Thyroid gland (tissue), 4 donors: ENCODE measurements at places on chromosomes 4 and X. TPM values are rescaled to one million over a fixed set of nuclear protein-coding genes. Genes with fewer than 3 reads are reported as not detected.

DNA sequence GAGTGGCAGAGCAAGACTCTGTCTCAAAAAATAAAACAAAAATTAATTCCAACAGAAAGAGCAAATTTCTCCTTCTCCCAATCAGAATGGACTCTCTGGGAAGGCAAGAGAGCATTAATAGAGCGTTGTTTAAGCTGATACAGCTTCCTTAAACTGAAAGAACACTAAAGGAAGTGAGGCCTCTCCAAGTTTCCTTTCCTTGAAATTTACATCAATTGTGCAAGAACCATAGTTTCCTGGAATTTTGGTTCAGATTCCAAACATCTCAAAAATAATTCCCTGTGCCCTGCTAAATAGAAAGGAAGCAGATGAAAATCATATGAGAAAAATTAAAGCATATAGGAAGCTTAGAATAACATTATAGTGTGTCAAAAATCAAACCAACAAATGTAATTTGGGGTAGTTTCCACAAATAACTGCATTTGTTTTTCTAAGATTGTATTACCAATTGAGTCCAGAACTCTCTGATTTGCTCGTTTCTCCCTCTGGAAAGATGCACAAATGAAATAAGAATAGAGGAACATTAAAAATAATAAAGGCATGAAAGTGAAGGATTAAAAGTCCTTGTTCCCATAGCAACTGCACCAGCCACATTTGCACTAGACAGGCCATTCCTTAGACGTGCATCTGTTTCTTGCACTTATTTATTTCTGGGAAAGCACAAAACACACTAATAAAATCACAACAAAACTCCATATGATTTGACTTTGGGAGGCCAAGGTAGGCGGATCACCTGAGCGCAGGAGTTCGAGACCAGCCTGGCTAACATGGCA is 3.7 kb upstream of the FAM241A start:
- no peak for DNase-seq

The PRSS12 gene
- total RNA-seq: 0.67 TPM

GRCh38 chr4:109184491-109184961 is 117.9 kb downstream of the COL25A1 start:
- no peak for DNase-seq

The NEIL3 gene
- total RNA-seq: not detected

The CCKAR gene
- not detected for total RNA-seq

The MAGEA6 gene
- total RNA-seq: not detected

DNA sequence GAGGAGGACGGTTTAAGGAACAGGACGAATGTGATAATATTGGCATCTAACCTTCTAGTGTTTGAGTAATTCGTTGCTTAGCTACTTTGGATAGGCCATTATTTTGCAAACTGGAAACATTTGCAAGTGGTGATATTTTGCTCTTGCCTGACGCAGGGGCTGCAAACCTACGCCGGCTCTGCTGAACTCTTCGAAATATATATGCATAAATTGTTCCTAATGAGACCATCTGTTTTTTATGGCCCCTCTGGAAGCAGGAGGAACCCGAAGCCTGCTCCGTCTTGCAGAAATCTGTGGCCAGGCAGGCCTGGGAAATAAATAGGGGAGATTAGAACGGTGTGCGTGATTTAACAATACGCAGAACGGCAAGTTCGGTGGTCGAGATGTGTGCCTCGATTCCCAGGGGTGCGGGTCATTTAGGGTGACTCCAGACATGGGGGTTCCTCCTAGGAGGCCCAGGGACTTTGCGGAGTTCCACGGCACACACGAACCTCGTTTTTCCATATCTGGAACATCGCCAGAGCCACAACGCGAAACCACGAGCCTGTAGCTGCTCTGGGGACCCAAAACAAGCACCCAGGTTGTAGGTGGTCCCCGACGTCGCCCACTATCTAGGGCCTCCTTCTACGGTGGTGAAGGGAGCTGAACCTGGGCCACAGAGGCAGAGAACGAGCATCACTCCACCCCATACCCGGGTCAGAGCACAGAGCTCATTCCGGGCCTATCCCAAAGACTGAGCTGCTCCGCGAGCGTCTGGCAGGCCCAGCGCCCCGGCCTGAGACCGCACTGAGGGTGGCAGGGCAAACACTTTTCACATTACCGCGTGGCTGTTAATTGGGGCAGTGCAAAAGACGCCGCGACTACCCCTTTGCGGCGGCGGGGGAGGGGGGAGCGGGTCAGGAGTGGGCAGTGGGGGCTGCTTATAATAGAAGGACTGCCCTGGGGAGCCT is 89.7 kb downstream of the BCOR start:
- no peak for DNase-seq

GRCh38 chr4:20251031-20251795 is 492 bp upstream of the SLIT2 start:
- no peak for DNase-seq

The CTSO gene
- total RNA-seq: 35.5 TPM

- no peak for DNase-seq
These were observed 13.8 kb upstream of the FGFBP2 start for GRCh38 chr4:15976456-15977447.

GRCh38 chr4:71526637-71527406 is 188.0 kb downstream of the SLC4A4 start:
- peak; percentile 35 for DNase-seq

DNA sequence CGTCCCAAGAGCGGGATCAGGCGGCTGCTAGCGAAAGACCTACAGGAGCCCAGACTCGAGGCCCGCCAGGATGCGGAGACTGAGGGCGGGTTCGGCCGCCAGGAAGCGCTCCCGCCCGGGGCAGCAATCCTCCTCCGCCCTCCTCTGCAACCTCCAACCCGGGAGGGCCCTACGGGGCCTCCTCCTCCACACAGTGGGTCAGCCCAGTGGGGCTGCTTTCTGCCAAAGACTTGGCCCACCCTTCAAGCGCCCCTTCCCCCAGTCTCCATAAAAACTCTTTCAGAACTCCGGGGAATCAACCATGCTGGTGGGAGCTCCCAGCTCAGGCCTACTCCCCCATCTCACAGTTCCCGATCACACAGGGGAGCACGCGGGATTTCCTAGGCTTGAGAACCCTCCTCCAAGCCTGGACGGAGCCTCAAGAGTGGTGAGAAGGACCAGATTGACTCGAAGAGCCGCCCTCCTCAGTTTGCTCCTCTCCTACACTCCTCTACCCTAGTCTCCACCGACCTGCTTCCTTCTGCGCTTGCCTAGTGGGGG is 77.5 kb downstream of the RLIM start:
- DNase-seq: peak; percentile 70

GRCh38 chr4:7324651-7325121 is 110.0 kb downstream of the PSAPL1 start:
- DNase-seq: peak; percentile 47

GRCh38 chrX:30822764-30823163 is 66.3 kb downstream of the TAB3 start:
- no peak for DNase-seq

- DNase-seq: no peak
These were observed 124.5 kb downstream of the RAPGEF2 start for GRCh38 chr4:159227378-159227777.

DNA sequence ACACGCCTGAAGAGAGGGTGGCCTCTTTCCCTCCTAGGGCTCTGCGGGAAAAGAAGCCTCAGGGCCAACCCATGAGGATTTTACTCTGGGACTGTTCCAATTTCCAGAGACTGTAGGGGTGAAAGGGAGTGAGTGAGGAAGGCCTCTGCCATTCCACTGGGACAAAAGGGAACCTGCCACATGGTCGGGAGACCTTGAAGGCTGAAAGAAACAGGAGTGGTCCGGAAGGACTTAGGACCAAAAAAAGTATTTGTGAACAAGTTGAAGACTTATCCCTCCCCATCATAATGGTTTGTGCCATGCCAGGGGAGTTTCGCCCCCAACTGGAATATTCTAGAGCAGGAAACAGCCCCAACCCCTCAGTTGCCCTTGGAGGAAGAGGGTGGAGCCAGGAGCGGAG is at the start of gene TEX13B:
Gene TEX13B, minus strand, starts transcription at position 15 of the 400 bp plus-strand sequence. CDS start 243 bp downstream, outside the sequence.
- DNase-seq: no peak

The CXCL13 gene
- not detected for total RNA-seq

The GPR34 gene
- 12.1 TPM for total RNA-seq

DNA sequence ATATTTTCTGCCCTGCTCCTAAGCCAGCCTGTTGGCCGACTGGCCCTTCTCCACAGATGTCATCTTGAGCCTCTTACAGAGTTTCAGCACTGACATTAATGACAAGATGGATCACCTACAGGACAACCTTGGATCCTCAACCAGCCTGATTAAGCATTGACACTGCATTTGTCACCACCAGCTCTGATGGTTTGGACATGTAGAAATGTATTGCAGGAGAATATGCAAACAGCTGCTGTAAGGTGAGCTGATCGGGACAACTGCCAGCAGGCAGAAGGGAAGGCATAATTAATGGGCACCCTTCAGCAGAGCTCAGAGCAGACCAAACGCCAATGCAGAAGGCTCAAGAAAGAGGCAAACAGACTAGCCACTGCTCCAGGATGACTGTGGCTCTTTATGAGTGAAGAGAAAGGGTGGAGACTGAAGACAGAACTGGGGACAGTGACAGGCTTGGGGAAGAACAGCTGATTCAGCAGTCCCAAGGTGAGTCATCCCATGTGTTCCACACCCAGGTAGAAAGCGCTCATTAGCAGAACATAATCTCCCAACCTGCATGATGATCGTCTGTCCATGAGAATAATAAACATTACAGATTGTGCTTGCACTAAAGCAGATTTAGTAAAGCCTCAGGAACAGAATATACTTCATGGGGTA is 6.7 kb downstream of the CORIN start:
- DNase-seq: no peak

The PLK4 gene
- 1.2 TPM for total RNA-seq

- no peak for DNase-seq
These were observed 133.8 kb upstream of the PRPS2 start for GRCh38 chrX:12657433-12657832.

- peak; percentile 64 for DNase-seq
These were observed 177.0 kb upstream of the RASGEF1B start for GRCh38 chr4:81648576-81649275.

The SHROOM2 gene
- 2.8 TPM for total RNA-seq

The NALF2 gene
- 18.7 TPM for total RNA-seq

DNA sequence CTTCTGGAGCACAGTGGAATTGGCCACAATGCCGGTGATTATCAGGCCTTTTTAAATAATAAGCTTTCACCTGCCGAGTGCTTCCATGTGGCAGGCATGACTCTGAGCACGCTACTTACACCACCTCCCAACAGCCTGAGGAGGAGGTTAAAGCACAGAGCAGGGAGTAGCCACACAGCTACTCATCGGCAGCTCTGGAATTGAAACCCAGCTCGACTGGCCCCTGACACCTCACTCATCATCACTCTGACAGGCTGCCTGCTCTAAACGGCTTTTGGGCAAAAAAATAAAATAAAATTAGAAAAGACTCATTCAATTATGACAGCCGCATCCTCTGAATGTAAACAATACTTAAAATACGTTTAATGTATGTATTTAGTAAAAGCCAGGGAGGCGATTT is 326.4 kb upstream of the NOCT start:
- no peak for DNase-seq

- DNase-seq: no peak
These were observed 42.2 kb upstream of the PUDP start for GRCh38 chrX:7190157-7190556.

DNA sequence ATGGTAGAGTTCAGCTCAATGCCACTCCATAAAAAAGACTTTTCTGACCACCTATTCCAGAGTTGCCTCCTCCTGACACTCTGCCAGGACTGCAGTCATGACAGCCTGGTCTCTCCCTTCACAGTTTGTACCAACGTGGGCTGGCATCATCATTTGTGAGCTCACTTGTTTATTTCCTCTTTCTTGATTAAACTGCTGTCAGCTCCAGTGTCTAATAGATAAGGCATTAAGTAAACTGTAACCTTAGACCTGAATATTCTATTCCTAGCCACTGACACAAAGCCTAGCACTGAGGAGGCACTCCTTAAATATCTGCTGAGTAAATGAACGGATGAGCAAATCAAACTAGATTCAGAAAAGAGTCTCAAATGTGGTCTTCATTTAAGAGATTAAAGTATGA is 48.7 kb downstream of the DDX60 start:
- no peak for DNase-seq

The GNRHR gene
- total RNA-seq: not detected

The COL4A6 gene
- 0.27 TPM for total RNA-seq

The KCTD8 gene
- 15.4 TPM for total RNA-seq

DNA sequence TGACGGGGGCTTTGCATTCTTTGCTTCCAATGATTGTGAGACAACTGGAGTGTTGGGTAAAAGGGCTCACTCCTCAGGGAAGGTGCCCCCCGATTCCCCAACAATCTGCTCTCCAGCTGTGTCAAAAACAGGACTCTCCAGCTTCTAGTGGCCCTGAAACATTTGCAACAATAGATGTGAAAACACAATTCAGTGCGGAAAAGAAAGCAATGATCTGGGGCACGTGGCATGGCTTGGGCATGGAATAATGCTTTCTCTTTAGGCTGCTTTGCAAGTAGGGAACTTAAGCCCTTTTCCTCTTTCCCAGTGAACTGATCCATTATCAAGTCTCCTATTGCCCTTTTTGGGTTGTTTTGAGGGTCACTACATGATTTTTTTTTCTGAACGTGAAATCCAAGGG is 239.9 kb downstream of the C4orf33 start:
- no peak for DNase-seq

DNA sequence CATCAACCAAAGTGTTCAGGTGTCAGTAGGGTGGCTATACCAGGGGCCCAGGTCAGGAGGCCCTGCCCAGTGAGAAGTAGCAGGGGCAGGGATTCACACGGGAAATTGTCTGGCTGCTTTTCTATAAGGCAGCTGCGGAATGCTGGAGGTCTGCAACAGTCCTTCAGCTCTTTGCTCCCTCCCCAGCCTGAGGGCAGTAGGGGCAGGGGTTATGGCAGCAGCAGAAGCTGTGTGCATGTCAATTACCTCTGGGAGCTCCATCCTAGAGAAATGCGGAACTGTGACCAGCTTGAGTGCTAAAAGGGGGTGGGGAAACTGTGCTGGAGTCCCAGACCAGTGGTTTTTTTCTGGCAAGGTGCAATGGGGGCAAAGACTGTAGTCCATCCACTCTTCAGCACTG is 810.4 kb downstream of the PCDH7 start:
- DNase-seq: no peak

The TDO2 gene
- not detected for total RNA-seq

DNA sequence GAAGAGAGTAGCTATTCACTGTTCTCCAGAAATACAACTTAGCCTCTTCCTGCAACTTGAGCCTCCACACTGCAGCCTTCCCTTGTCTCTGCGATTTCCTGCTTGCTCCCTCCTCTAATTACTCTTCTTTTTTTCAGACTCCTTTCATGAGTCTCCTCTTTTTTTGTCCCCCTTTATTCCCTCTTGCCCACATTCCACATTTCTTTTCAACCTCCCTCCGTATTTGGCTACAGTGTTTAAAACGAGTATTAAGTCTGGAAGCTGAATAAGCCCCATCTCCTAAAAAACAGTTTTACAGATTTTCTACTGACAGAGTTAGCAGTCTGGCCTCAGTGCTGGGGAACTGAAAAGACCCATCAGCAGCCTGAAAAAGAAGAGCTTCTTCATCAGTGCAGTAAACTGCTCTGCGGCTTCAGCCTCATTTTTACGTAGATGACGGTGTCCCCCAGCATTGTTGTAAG is 141.5 kb downstream of the TENM3 start:
- no peak for DNase-seq

GRCh38 chrX:71095033-71095432 is 618 bp upstream of the FOXO4 start:
- DNase-seq: no peak

The HERC3 gene
- 46.0 TPM for total RNA-seq

The EIF2S3 gene
- 122 TPM for total RNA-seq

GRCh38 chr4:23333946-23334878 is 555.6 kb downstream of the PPARGC1A start:
- no peak for DNase-seq

The MTMR8 gene
- total RNA-seq: 2.9 TPM
